ENCODE measurements at places on chromosomes 11 and 22.

GRCh38 chr11:134139873-134140331, 71.0 kb downstream of the JAM3 start:
- peak; percentile 42 for DNase-seq

GRCh38 chr11:105609832-105610781, at the start of gene GRIA4:
Gene GRIA4, plus strand, starts transcription at chr11:105610073. Its CDS starts 925 bp downstream, at chr11:105610998.
- DNase-seq = peak; percentile 75

DNA sequence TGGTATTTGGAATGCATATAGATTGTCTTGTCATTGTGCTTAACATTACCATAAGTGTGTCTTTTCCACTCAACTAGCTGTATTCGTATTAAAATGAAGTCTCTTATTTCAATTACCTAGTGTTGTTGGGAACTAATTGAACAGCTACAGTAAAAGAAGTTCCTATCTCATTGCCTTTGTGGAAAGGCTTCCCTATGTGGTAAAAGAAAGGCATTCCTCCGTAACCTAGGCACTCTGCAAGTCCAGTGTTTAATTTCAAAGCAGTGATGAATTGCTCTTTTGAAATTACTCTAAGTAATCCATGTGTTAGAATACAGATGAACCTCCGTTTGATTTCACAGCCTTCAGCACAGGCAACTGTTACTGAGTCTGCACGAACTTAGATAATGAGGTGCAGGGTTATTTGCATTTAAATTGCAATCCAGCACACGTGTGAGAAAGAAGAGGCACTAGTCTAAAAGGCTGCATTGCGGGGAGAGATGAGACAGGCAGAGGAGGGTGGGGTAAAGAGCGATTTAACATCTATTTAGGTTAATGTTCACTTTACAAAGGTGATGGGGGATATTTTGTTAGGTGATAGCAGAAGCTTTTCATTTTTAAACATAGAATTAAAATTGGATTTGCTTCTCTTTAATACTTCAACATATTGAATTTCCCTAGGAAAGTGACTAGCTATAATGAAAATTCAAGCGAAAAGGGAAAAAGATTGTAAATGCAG, 25.0 kb upstream of the CRTAM start:
- DNase-seq = no peak

- DNase-seq = no peak
Observed at GRCh38 chr11:120815319-120816100, 208.4 kb upstream of the TBCEL start.

GRCh38 chr11:66337103-66337899, 1.1 kb upstream of the RIN1 start:
- no peak for DNase-seq

DNA sequence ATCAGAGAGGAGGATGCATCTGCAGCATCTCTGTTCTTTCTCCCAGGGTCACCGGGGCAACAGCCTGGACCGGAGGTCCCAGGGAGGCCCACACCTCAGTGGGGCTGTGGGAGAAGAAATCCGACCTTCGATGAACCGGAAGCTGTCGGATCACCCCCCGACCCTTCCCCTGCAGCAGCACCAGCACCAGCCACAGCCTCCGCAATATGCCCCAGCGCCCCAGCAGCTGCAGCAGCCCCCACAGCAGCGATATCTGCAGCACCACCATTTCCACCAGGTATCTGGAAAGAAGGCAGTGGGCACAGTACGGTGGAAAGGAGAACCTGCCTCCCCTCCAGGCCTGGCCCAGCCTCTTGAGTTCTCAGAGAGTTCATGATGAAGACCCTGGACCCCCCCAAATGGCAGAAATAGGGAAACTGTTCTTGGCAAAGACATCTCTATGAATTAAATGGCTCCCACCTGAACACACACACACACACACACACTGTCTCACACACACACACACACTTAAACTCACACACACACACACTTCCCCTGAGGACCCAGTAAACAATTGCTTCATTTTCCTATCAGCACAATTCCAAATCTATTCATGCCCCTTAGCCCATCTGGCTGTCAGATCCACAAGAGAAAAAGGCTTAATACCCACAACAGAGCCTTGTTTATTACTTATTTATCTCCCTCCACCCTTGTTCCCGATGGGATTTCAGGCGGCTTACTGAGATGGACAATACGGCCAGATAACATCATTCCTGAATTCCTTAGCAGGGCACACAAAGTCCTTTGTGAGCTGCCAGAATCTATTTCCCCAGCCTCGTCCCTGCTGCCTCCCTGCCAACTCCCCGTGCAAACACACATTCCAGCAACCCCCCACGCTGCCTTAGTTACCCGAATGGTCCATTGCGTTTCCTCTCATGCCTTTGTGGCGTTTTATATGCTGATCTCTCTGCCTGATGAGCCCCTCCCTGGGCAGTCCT, 8.1 kb downstream of the TMA7B start:
- no peak for DNase-seq

GRCh38 chr22:28025866-28026575, 107.0 kb upstream of the PITPNB start:
- no peak for DNase-seq

DNA sequence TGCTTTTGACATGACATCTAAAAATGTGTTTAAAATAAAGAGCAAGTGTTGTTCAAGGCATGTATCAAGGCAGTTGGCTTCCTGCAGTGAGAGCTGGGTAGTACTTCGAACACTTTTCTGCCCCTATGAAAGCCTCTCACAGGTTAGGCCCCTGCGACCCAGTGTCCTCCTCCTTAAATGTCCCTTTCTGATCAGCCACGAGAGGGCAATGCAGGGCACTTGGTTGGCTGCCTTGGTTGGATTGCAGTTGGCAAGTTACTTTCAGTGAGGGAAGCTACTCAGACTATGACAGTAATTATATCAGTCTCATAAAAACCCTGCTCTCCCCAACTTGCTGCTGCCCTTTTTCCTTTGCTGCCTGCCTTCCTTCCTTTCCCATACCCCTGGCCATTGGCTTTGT, 743.8 kb downstream of the NTM start:
- no peak for DNase-seq

DNA sequence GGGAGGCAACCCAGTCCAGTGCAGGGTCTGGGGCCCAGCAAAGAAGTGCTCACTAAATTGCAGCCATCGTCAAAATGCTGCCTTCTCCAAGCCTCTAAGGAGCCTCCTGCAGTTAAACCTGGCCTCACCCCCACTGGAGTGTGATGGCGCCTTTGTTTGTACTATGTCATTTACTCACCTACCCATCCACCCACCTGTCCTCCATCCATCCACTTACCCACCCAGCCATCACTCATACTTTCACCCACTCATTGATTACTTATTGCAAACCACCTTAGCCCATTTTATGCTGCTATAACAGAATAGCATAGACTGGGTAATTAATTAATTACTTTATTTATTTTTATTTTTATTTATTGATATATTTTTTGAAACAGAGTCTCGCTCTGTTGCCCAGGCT, 28.8 kb upstream of the PPFIA1 start:
- DNase-seq = no peak

DNA sequence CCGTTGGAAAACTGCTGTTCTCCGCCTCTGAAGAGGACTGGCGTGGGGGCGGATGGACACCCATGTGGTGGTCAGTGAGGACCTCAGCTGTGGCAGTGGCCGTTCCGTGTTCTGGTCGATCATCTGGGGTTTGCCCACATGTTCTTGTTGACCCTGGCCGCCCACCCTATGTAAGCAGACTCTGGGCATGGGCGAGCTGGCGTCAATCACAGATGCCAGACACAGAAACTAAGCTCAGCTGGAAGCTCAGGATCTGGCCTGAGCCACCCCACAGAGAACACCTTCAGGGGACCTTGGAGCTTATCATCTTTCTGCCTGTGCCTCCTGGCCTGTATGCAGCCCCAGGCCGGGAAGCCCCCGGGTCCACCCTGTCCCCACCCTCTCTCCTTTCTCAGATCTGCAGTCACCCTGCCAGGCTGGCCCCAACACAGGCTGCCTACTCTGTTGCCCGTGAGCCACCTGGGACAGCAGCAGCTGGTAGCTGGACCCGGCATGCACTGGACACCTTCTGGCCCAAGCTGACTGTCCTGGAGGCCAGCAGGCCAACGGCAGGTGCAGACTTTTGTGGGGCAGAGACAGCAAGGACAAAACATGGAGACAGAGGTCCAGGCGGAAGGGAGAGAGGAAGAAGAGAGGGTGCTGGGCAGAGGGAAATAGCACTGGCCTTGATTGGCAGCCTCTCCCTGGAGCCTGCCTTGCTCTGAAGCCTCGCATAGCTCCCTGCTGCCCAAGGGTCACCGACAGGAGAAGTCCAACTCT, 91.5 kb downstream of the PHF21B start:
- no peak for DNase-seq

DNA sequence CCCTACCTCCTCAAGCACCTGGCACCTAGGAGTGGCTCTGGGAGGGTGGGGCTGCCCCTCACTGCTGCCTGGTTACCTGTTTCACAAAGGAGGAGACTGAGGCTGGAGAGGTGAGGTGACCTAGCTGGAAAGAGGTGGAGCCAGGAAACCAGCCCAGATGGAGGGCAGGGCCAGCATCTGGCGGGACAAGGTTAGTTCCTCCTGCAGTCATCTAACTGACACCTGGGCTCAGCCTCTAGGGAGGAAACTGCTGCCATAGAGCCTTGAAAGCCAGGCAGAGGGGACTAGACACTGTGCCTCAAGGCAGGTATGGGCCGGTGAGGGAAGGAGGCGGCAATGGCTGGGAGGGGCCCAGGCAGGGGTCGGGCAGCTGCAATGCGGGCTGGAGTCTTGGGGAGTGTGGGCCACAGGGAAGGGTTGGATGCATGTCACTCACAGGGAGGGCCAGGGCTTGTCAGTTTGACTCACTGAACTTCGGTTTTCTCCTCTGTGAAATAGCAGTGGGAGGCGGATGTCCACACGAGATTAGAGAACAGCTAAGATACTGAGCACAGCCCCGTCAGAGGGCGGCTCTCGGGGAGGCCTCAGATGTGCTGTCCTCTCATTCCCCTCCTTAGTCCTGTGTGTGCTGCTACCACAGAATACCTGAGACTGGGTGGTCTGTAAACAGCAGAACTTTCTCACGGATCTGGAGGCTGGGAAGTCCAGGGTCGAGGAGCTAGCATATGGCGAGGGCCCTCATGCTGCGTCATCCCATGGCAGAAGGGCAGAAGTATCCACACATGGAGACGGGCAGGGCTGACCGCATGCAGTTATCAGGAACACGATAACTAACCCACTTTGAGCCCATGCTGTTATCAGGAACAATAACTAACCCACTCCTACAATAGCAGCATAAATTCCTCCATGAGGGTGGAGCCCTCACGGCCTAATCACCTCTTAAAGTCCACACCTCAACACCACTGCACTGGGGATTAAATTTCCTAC, 16.1 kb downstream of the MGAT3 start:
- DNase-seq = no peak

- DNase-seq = no peak
Observed at GRCh38 chr11:6931146-6931713, 5.0 kb downstream of the ZNF215 start.

DNA sequence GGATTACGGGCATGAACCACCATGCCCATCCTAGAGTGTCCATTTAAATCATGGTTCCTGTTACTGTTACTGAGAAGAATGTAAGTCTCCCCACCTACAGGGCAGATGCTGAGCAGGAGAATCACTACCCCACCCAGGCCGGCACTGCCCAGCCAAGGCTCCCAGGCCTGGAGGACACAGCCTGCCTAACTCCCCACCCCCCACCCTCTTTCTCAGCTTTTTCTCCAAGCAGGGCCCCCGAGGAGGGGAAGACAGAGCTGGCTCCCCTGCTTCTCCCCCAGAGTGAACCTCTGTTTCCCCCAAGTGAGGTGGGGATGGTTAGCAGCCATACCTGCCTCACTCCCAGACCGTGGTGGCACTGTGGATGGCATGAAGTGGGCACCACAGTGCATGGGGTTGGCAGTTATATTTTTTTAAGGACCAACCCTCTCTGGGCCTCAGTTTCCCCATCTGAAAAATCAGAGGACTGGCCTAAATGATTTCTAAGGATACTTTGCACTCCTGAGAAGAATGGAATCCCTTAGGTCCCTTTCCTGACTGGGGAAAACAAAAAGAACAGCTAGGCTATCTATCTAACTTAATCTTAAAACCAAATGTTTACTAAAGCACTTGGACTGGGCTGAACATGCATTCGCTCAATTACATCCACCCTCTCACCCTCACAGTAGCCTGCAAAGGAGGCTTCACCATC, 5.0 kb downstream of the CBX7 start:
- DNase-seq = no peak

GRCh38 chr11:133990501-133990900, 33.7 kb upstream of the IGSF9B start:
- no peak for DNase-seq

GRCh38 chr11:74069146-74070046, 60.5 kb upstream of the UCP3 start:
- no peak for DNase-seq

DNA sequence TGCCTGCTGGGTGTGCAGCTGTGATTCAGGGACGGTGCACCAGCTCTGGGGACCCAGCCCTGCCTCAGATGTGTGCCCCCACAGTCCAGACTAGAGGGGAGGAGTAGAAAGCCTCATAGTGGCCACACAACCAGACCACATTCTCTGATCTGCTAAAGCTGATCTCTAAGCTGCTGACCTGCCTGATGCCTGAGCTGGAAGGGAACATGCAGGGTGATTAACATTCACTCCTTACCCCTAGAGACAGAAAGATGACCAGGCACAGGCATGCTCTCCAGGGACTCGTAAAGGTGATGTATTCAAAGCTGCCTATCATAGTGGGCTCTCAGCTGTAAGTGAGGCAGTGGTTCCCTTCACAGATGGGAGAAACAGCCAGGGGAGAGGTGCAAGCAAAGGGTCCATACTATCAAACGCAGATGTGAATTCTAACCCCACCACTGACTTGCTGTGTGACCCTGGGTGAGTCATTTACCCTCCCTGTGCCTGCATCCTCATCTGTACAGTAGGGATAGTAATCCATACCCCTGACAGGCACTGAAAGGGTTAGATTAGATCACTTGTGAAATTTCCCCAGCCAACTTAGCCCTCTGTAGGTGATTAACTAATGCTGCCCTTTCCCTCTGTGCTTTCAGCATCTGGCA, 29.0 kb upstream of the LRRC32 start:
- DNase-seq = no peak

- no peak for DNase-seq
Observed at GRCh38 chr11:75246671-75247350, 6.2 kb downstream of the TPBGL start.

GRCh38 chr11:11993839-11994238, 14.6 kb downstream of the DKK3 start:
- peak; percentile 39 for DNase-seq

- DNase-seq = no peak
Observed at GRCh38 chr11:134359646-134360045, 27.9 kb downstream of the GLB1L2 start.
